ENCODE measurements at places on chromosomes 3 and 15.

DNA sequence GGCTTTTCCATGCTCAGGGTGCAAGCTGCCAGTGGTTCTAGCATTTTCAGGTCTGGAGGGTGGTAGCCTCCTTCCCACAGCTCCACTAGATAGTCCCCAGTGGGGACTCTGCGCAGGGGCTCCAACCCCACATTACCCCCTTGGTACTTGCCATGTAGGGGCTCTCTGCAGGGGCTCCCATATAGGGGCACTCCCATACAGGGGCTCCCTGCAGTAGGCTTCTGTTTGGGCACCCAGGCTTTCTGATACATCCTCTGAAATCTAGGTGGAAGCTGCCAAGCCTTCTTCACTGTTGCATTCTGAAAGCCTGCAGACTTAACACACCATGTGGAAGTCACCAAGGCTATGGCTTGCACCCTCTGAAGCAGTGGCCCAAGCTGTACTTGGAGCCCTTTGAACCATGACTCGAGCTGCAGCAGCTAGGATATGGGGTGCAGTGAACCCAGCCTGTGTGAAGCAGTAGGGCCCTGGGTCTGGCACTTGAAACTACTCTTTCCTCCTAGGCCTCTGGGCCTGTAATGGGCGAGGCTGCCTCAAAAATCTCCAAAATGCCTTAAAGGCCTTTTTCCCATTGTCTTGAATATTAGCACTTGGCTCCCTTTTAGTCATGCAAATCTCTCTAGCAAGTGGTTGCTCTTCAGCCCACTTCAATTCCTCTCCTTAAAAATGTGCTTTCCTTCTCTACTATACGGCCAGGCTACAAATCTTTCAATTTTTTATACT lies 96.4 kb downstream of the TPRA1 start:
- no peak for DNase-seq

DNA sequence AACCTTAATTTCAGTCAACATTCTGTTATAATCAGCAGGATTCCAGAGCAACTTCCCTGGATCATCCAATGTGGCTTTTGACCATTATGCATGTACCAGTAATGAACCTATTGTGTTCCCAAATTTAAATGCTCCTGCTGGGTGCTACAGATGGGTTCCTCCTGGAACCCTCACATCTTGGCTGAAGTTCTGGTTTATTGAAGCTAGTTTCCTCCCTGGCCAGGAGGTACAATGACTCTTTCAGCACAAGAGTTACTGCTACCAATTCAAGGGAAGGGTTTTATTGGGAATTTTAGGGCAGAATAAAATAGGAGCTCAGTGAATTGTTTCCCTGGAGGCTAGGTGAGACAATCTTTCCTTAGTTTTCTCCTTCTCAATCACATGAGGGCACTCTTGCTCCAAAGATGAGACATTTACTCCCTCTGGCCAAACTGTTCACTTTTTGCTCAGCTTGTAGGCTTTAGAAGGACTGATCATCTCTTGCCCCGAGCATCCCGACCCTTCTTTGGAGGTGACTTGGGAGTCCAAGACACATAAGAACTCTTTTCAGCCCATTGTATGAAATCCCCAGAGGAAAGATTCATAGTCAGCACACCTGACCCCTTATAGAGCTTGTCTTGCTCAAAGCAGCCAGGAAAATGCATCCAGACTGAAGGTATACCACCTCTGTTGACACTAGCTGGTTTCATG lies 8.8 kb upstream of the NPHP3 start:
- DNase-seq: no peak

- DNase-seq: no peak
Measured at GRCh38 chr3:55245351-55245750, 241.8 kb downstream of the WNT5A start.

GRCh38 chr3:154235330-154235729 lies 89.0 kb downstream of the DHX36 start:
- DNase-seq: no peak

GRCh38 chr3:138220242-138220641 lies 33.1 kb downstream of the ARMC8 start:
- no peak for DNase-seq

GRCh38 chr3:149833241-149833640 lies 20.2 kb downstream of the RNF13 start:
- DNase-seq: no peak

DNA sequence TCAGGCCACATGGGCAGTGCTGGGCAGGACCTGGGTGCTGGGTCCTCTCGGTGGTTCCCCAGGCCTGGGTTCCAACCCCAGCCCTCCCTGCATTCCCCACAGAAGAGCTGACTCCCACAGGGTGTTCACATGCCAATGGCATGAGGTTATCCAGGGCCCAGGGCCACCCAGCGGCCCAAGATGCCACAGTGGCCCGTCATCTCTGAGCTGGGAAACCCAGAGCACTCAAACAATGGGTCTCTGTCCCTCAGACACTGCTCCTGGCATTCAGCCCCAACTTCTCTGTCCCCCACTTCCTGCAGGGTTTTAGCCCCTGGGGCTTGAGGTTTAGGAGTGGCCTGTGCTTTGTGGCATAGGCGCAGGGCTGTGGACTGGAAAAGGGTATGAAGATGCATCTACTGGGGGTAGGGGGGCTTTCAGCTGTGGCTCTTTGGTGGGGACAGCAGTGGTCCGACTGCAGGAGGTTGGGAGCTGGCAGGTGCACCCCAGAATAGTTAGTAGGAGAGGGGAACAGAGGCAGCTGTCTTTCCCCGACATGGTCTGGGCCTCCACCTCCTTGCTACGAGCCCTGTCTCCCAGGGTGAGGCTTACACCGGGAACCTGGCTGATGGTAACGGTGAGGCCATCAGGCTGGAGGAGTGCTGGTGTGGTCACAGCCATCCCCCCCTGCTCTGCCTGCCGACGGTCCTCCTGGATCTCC lies 1.7 kb downstream of the CCDC9B start:
- DNase-seq: no peak
